ENCODE measurements at places on chromosomes 2 and 18.

- no peak for DNase-seq
Observed at GRCh38 chr2:55431982-55432627, 12.4 kb upstream of the CCDC88A start.

- no peak for DNase-seq
Observed at GRCh38 chr2:37781028-37781427, 109.6 kb upstream of the CDC42EP3 start.

DNA sequence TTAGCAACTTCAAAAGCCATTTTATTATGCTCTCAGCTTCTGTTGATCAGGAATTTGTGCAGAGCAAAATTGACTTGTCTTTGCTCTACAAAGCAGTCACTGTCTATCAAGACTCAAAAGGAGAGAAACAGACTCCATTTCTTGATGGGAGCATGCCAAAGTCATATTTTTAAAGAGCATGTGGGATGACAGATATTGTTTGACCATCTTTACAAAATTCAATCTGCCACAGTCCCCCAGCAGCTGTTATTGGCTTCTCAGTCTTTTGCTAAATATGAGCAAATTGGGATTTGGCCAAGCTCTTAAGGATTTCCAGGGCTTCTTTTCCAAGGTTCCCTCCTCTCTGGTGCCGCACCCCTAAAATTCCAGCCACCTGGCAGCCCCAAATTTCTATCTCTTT lies 67.9 kb downstream of the TEX51 start:
- DNase-seq: no peak

DNA sequence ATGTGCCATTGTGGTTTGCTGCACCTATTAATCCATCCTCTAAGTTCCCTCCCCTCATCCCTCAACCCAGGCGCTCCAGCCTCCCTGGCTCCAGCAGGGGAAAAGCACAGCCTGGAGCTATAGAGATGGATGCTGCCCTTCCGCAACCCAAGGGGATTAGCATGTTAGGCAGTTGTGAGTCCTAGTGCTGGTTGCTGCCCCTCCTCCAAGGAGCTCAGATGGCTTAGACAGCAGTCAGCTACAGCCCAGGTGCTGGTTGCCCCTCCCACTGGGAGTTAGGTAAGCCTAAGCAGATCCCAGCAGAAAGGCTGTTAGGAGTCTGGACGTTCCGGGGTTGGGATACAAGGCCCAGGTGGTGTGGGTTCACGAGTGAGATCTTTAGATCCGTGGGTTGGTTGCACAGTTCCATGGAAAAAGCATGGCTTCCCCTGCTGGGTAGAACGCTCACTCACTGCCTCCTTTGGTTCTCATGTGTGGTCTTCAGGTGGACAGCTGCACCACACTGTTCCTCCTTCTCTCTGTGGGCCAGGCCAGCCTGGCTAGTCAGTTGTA lies 446.1 kb downstream of the ZNF804A start:
- DNase-seq: no peak

- no peak for DNase-seq
Observed at GRCh38 chr2:62958206-62958605, 92.4 kb upstream of the OTX1 start.

DNA sequence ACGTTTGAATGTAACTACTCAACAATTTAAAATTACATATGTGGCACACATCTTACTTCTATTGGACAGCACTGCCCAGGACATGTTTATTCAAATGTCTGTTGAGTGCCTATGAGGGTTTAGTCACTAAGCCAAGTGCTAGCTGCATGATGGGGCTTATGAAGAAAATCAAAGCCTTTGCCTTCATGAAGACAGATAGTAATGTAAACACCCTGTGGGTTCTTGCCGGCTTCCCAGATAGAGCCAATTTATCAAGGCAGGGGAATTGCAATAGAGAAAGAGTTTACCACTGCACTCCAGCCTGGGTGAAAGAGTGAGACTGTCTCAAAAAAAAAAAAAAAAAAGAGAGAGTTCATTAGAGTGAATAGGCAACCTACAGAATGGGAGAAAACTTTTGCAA lies 43.7 kb upstream of the NEB start:
- DNase-seq: no peak

All from non-pigmented ciliary epithelial cell (primary cell).